ENCODE measurements at places on chromosomes 2 and 18.

DNA sequence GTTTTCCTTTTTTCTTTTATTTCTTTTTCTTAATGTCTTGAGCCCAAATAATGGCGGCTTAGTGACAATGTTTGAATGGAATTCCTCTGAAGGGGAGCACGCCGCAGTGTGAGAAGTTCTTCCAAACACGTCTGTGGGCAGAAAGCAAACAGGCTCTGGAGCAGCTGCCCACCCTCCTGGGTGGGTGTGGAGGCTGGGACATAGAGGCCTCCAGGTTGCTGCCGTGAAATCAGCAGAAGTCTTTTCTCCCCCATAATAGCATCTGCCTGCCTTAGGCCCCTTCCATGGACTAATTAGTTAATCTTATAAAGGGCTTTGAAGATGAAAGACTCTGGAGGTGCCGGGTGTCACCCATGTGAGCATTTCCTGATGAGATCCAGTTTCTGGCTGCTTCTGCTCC lies 213.9 kb downstream of the SH3RF3 start:
- DNase-seq: no peak

- DNase-seq: no peak
These were observed 56.5 kb downstream of the TTC39C start for GRCh38 chr18:24071029-24071428.

- no peak for DNase-seq
These were observed 348.1 kb downstream of the RNF144A start for GRCh38 chr2:7265286-7265685.

GRCh38 chr2:118812552-118812951 lies 34.9 kb downstream of the EN1 start:
- no peak for DNase-seq

- DNase-seq: no peak
These were observed 20.6 kb downstream of the SCYGR5 start for GRCh38 chr2:227687189-227687588.

- no peak for DNase-seq
These were observed 131.6 kb downstream of the VAPA start for GRCh38 chr18:10045296-10045891.

DNA sequence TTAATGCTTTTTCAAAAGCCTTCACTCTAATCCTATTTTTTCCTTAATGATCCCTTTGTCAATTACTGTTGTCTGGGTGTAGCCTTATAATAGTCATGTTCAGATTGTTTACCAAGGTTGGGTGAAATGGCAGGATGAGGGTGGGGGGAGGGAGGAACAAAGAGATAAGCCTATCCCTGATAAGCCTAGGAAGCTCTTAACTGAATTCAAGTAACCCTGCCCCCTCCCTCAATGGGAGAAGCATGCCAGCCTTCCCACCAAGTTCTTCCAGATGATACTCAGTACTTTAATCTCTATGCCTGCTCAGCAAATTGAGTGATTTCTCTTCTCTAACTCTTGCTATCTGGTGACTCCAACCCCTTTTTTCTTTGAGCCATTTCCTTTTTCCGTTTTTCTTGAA lies 180.3 kb upstream of the ETAA1 start:
- no peak for DNase-seq

- no peak for DNase-seq
These were observed 40.0 kb downstream of the ACOXL start for GRCh38 chr2:110772383-110772755.

- no peak for DNase-seq
These were observed 494.2 kb upstream of the SPHKAP start for GRCh38 chr2:228675646-228676045.

GRCh38 chr2:168712053-168712452 lies 90.4 kb upstream of the NOSTRIN start:
- no peak for DNase-seq

GRCh38 chr2:207558079-207558491 lies 28.3 kb downstream of the CREB1 start:
- no peak for DNase-seq

GRCh38 chr18:40878371-40878770 lies 1076.7 kb upstream of the PIK3C3 start:
- DNase-seq: no peak

DNA sequence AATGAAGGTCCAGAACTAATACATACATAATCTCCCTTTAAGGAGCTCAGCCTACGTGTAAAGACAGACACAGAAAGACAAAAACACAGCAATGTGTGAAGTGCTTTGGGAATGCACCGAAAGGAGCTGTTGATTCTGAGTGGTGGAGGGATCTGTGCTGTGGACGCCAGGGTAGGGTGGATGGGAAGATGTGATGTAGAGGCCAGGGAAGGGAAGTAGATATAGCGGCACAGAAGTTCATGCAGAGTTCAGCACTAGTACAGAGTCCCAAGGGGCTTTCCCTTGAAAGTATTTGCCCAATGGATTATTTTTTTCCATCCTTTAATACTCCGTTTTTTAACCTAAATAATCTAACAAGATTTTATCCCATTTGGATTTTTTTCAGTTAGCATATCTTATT lies 32.1 kb upstream of the DOCK10 start:
- no peak for DNase-seq

GRCh38 chr2:239026711-239027361 lies 179.0 kb downstream of the TWIST2 start:
- DNase-seq: no peak

GRCh38 chr2:636641-637405 lies 40.4 kb downstream of the TMEM18 start:
- DNase-seq: peak; percentile 24

- no peak for DNase-seq
These were observed 18.7 kb upstream of the SLC1A4 start for GRCh38 chr2:64970495-64970894.

- DNase-seq: no peak
These were observed 368.4 kb downstream of the MTX2 start for GRCh38 chr2:176637486-176638166.

DNA sequence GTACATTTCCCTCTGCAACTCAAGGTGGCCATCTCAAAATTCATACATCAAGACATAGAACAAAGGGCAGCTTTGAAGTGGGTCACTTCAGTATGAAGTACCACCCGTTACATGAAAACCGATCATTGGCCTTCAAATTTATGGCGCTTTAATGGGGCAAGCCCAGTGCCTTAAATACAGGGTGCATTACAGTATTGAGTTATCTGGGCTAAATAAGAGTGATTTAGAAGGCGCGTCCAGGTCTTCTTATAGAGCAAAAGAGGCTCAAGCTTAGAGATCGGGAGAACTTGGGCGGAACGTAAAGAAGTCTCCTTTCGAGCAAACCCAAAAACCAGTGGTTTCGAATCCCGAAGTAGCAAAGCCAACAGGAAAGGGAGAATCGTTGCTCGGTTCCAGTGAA lies 7.1 kb downstream of the HOXD3 start:
- DNase-seq: no peak

DNA sequence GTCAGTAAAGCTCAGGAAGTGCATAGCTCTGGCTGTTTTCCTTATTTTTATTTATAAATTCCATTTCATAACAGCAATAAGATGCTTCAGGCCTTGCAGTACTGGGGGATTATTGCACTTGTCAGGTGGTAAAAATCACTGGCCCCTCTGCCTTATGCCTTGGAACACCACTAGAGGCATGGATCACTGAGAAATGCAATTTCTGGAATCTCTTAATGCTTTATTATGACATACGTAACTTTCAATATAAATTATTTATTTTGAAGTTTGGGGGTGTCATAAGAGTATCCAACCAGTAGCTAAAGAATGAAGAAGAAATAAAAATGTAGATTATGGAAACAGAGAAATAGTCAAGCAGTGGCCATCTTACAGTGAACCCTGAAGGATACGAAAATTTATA lies 183.1 kb downstream of the FIGN start:
- DNase-seq: no peak

DNA sequence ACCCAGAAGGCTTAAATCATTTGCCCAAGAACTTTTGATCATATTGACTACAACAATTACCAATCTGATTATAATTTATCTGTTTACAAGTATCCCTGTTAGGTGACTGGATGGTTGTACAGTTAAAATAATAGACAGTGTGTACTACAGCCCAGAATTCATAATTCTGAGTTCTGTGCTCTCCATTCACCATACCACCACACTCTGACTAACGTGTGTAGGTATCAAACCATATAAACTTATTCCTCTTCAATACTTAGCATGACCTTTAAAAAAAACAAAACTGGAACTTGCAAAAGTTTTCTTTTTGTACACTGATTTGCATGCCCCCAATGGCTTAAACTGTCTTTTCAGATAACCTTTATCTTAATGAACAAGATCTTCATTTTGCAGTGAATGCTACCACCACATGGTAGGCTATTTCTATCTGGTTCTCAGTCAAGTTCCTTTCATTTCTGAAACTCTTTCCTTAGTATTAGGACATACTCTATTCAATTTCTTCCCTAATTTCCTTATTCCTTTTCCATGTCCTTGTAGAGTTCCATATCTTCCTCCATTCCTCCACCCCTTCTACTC lies 50.9 kb downstream of the SOS1 start:
- DNase-seq: no peak

- no peak for DNase-seq
These were observed 191.6 kb upstream of the SLC14A2 start for GRCh38 chr18:45423659-45424058.

DNA sequence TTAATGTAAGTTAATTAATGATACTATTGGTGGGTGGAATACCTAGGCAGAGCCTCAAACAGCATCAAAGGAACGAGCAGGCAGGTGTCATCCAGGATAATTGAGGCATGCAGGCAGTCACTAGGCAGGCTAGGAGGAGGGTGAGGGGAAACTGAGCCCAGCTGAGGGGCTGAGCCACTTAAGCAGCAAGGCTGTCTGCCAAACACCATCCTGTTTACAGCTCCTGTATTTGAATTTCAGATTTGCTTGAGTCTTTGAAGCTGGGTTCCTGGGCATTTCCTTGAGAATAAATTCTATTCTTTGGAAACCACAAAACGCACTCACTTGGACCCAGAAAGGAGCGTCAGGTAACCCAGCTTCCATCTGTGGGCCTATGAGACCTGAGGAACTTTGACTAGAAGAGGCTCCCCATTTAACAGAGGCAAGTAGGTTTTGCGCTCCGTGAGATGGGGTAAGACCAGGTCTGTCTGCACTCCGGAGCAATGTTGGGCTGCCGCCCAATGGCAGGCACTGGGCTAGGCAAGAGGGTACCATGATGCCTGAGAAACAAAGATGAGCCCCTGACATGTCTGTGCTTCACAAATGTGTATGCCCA lies 2.0 kb downstream of the EDAR start:
- no peak for DNase-seq

- no peak for DNase-seq
These were observed 90.3 kb downstream of the RBMS1 start for GRCh38 chr2:160402997-160403979.

DNA sequence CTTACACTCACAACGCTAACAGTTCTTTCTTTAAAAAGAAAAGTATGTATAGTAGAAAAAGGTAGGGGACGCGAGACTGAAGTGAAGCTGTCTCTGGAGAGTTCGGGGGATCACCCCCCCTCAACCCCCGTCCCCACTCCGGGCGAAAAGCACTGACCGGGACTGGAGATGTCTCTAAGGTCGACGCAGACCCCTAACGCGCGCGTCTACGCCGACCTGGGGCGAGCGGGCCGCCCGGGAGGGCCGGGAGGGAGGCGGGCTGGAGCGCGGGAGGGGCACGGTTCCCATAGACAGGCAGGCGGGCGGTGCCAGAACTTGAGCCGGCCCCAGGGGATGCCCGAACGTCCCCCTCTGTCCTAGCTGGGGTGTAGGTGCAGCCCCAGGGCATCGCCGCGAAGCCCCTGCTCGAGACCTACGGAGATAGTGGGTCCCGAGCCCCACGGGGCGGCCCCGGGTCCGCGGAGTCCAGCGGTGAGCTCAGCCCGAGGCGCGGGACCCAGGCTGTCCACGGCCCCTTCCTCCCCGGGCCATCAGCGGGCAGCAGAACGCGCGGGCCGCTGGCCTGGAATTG lies 82.2 kb downstream of the CHRNA1 start:
- DNase-seq: no peak

- DNase-seq: no peak
These were observed 90.3 kb downstream of the PRPF40A start for GRCh38 chr2:152626911-152627339.

GRCh38 chr2:186966015-186966414 lies 117.0 kb upstream of the ZSWIM2 start:
- no peak for DNase-seq

DNA sequence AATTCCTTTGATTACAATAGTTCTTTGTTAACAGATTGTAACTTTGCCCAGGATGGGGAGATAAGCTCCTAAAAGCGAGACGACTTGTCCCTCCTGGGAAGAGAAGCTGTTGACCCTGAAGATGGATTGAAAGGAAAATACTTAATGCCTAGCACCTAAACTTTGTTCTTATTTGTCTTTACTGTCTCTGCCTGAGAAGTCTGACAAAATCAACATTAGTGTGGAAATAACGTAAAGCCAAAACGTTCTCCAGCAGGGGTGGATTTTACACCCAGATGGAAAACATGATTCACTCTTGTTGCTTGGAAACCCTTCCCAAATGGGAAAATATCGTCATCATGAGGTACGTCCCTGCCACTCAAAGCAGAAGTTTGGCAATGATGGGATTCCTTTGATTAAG lies 450.1 kb downstream of the SLC4A3 start:
- no peak for DNase-seq
